NCI-H2029 treated with DMSO at 0.1 percent for 48 hours (cell line): ENCODE measurements at places on chromosomes 5 and 9.
A peak's percentile ranks its signal among the peaks of the same experiment; 100 is the strongest.

DNA sequence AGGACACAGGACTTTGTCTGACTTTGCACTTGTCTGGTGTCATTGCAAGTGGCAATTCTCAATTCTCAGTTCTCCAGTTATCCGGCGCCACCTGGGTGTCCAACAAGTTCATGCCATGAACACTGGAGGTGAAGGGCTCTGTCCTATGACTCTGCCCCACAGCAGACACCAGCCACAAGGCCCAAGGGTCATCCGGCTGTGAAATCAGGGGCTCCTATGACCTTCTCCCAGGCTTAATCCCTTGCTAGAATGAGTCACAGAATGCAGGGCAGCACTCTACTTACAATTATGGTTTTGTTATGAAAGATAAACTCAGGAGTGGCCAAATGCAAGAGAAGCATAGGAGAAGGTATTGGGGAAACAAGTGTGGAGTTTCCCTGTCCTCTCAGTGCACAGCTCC lies 392.0 kb downstream of the GADD45G start:
- DNase-seq = peak; percentile 13

DNA sequence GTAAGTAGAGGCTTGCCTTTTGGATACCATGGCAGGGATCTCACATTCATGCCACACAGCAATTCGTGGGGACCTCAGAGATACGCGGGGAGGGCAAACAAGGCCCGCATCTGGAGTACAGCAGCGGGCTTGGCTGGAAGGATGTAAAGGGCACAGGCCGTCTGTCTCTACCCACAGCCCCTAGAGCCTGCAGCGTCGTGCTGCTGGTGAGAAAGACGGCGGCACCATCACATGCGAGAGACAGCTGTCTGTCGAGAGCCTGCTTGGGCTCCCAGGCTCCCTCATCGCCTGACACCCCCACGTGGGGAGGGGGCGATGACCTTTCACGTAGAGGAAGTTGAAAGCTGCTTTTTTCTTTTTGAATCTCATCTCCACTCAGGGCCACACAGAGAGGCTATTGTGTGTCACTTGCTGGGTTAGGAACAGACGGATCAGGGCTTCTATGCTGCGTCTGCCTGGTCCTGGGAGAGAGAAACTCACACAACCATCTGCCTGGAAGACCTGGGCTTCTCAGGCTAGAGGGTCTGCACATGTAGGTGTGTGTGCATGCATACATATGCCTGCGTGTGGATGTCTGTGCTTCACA lies 134.6 kb upstream of the PPP1R26 start:
- no peak for DNase-seq

DNA sequence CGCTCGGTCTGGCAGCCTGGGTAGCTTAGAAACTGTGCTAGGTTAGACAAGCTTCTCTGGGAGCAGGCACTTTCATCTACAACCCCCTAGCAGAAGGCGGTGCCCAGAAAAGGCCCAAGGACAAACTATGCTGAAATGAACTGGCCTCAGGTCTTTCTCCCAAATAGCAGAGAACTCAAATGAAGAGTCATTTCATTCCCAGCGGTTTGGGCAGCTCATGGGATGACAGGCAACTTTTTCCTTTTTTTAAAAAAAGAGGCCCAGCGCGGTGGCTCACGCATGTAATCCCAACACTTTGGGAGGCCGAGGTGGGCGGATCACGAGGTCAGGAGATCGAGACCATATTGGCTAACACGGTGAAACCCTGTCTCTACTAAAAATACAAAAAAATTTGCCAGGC lies 2.5 kb downstream of the RAPGEF1 start:
- DNase-seq = no peak

DNA sequence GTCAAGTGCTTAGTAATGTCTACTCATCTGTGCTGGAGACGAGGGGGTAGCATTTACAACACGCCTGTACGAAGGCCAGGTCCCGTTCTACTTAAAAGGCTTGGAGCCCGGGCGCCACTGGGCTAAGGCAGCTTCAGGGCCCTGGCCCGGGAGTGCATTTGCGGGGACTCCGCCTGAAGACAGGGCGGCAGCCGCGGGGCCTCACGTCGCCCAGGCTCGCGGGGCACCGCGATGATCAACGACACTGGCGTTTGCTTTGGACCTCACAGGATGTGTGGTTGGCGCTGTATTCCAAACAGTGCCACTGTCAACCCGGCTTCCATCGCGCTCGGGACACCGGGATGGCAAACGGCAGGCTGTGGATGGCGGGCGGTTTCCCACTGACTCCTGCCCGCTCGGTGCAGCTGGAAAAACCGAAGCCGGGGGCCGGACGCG lies 1.1 kb upstream of the TENT4A start:
- no peak for DNase-seq

GRCh38 chr5:1641041-1641440 lies 117.3 kb upstream of the LPCAT1 start:
- no peak for DNase-seq

GRCh38 chr9:75084081-75084672 lies 3.8 kb downstream of the NMRK1 start:
- no peak for DNase-seq

DNA sequence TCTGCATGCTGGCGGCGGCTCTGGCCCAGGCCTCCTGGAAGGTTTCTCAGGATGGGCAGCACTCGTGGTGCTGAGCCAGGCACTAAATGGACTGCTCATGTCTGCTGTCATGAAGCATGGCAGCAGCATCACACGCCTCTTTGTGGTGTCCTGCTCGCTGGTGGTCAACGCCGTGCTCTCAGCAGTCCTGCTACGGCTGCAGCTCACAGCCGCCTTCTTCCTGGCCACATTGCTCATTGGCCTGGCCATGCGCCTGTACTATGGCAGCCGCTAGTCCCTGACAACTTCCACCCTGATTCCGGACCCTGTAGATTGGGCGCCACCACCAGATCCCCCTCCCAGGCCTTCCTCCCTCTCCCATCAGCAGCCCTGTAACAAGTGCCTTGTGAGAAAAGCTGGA lies 3.2 kb downstream of the SLC35A4 start:
- no peak for DNase-seq

DNA sequence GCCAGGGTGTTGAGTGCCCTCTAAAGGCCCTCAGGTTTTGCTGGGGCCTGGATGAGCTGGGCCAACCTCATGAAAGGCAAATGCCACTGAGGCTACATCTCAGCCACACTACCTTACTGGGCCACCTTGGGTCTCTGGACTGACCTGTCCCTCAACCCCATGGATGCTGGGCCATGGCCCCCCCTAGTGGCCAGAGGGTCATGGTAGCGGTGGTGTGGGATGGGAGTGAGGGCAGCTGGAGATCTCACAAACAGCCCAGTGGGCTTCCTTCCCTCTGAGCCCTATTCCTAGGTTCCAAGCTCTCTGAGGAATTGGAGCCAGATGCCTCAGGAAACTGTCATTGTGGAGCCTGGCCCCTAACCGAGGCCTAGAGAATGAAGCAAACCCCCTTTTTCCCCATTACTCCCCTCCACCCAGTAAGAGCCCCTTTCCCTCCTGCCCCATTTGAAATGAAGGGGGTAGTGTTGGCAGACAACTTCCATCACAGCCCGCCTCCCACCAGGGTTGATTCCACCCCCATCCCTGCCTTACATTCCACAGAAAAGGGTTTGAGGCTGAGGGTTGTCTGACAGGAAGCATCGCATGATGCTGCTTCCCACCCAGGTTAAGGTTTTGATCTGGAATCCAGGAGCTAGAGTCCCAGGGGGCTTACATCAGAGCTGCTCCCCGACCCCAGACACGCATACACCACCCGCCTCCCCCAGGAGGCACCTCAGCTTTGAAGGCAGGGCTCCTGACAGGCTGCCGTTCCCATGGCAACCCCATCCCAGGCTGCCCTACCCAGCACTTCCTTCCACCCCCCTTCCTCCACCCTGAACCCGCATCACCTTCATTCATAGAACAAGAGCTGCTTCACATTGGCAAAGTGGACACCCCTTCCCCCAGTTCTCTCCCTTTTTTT lies 63.9 kb downstream of the PCDH1 start:
- DNase-seq = peak; percentile 11

DNA sequence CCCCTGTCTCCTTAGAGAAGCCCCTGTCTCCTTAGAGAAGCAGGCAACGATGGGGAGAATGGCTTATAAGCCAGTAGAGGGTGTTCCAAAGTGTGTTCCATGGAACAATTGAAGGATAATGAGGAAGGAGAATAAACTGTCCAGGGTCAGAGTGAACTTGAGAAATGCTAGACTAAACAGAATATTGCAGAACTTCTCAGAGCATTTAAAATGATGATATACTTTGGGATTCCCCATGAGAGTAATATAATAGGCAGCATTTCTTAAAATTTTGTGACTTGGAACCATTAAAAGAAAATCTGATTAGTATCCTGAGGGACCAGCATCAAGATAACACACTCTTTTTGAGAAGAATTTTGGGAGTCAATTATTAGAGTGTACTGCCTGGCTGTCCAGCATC lies 116.8 kb downstream of the PBX3 start:
- DNase-seq = no peak

DNA sequence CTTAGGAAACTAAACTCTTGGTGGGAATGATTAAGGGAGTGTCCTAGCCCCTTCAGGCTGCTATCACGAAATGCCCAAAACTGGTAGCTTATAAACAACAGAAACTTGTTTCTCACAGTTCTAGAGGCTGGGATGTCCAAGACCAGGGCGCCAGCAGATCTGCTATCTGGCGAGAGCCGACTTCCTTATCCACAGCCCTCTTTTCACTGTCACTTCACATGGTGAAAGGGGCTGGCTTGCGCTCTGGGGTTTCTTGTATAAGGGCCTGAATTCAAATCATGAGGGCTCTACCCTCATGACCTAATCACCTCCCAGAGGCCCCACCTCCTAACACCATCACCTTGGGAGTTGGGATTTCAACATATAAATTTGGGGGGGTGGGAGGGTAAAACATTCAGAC lies 49.1 kb downstream of the IPPK start:
- no peak for DNase-seq

DNA sequence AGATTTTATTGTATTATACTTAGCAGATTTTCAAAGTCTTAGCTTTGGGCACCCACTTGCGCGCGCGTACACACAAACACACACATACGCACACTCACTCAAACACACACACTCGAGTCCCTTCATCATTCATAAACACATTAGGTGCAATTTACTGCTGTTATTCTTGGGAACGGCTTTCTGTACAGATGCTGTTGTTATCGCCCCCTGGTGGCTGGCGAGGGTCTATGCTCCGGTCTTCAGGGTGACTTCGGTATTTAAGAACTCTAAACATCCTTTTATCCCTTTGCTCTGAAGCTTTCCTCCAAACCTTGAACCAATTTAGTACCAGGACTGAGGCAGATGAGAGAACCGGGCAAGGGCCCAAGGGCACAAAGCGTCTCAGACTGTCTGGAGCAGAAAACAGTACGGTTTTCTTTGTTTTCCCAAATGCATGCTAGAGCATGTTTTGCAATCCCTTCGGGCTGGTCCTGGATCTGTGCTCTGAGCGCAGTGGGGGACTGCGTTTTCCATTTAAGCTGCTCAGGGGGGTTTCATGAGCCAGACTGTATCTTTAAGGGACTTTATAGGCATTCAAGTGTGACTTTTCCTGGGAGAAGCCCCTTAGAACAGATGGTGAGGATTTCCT lies 1.7 kb upstream of the SLIT3 start:
- DNase-seq = peak; percentile 53

DNA sequence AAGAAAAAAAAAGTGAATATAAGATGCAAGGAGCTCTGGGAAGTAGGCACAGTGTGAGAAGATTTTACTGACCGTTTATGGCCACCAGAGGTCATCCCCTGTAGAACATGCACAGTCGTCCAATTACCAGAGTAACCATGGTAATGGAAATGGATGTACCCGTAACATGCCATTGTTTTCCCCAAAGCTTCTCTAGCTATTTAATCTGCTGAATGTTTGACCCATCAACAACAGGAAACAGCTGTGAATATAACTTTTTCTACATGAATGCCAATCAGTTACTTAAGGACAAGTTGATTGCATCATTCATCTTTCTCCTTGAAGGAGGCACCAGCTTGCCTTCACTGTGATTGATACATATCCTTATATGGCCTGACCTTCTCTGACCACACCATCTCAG lies 1967.0 kb upstream of the CDH9 start:
- DNase-seq = no peak

DNA sequence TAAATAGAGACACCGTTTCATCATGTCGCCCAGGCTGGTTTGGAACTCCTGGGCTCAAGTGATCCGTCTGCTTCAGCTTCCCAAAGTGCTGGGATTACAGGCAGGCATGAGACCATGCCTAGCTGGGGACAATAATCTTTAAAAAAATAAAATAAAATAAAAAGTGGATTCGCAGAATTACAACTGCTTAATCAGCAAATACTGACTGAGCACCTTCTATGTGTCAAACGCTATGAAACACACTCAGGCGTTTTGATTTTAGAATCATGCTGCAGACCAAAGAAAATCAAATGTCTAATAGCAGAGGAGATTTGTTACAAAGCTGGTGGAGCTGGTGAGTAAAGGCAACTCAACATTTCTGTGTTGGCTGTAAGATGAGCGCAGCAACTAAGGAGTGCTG lies 22.7 kb upstream of the SH3RF2 start:
- no peak for DNase-seq

DNA sequence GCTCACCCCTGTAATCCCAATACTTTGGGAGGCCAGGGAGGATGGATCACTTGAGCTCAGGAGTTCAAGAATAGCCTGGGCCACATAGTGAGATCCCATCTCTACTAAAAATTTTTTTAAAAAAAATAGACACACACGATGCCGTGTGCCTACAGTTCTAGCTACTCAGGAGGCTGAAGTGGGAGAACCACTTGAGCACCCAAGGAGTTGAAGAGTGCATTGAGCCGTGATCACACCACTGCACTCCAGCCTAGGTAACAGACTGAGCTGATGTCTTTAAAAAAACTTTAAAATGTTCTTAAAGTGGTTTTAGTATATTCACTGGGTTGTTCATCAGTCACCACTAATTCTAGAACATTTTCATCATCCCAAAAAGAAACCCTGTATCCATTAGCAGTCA lies 51.9 kb upstream of the RNF38 start:
- DNase-seq = no peak
